ENCODE measurements at places on chromosomes 1 and 21. TPM values are rescaled to one million over a fixed set of nuclear protein-coding genes. Genes with fewer than 3 reads are reported as not detected.

- DNase-seq, result no peak
These were observed 38.7 kb upstream of the NEK7 start for GRCh38 chr1:198118134-198118533.

GRCh38 chr1:61082311-61083012 lies at the start of gene NFIA:
TSS of gene NFIA (plus strand) at chr1:61082561.
- peak; percentile 49 for DNase-seq

- no peak for DNase-seq
These were observed 118.5 kb downstream of the MRPS6 start for GRCh38 chr21:34191876-34192275.

The FMO3 gene
- total RNA-seq, result 0.14 TPM

DNA sequence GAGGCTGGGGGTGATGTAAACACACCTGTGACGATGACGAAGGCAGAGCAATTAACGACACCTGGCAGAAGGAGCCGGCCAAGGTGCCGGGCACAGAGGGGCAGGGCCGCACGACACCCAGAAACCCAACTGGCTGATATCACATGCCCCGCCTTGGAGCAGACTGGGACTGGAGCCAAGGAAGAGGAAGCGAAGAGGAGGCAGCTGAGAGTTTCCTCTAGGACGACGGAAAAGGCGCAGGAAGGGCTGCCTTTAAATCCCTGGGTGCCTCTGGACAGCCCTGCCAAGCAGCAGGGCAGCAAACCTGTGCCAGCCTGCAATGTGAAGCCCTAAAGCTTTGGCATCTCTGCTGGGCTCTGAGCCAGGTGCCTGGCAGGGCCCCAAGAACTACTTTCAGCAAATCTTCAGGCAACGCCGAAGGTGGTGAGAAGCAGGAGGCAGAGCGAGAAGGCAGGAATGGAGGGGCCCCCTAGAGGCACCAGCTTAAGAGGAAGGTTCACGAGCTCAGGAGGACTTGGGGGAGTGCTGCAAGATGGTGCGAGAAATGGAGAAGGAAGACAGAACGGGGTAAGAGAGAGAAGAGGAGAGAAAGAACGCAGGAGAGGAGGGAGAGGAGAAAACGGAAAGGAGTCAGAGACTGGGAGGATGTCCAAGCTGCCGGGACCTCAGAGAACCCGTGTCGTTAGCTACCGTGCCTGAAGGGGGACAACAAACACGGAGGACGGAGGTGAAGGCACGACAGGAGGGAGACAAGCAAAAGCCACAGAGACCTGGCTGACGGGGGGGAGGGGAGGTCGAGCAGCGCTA lies 25.3 kb upstream of the PEF1 start:
- DNase-seq, result no peak

GRCh38 chr1:63559357-63559756 lies 33.9 kb upstream of the PGM1 start:
- DNase-seq, result no peak

The RNF186 gene
- total RNA-seq, result not detected

The TSPAN2 gene
- total RNA-seq, result 12.0 TPM

DNA sequence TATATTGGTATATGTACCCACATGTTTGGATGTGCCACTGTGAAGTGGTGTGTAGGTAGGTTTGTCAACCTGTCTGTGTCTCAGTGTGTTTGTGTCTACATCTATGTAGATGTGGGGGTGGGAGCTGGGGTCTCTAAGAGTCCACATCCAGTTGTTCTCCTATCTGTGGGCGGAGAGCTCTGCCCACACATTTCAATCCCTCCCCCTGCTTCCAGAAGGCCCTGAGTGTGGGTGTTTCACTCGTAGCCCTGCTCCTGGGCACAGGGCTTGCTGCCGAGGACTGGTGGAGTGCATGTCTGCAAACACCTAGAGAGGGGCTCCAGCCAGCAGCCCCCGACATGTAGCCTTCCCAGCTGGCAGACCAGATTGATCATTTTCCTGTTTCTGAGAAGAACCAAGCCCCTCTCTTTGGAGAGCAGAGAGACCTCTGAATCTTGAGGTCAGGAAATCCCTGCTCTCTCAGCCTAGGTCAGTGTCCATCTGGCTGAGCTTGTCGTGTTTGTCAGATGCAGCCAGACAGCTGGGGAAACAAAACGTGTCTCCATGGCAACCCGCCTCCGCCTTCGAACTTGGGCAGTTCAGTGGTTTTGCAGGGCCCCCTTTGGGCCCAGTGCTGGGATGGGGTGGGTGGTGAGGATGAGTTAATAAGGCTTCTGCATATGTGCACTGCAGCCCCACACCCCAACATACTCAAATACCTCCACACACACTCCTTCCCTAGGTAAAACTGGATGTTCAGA lies 31.2 kb upstream of the SYNC start:
- peak; percentile 49 for DNase-seq

- no peak for DNase-seq
These were observed 17.5 kb upstream of the MTARC1 start for GRCh38 chr1:220769205-220769604.

The GBP7 gene
- not detected for total RNA-seq

The PROK1 gene
- not detected for total RNA-seq

The RBM11 gene
- 2.9 TPM for total RNA-seq

The TNNT2 gene
- 7.9 TPM for total RNA-seq

- no peak for DNase-seq
These were observed 970.7 kb downstream of the KCNT2 start for GRCh38 chr1:195637539-195637938.

All from WTC11 (cell line).